Activated naive CD8-positive, alpha-beta T cell treated with anti-CD3 and anti-CD28 coated beads, Interleukin-2, amount 10 ng/mL, durations not matched to agents 7 days and 5 days (primary cell): ENCODE measurements at places on chromosomes 4 and X. TPM values are rescaled to one million over a fixed set of nuclear protein-coding genes. Genes with fewer than 3 reads are reported as not detected.

DNA sequence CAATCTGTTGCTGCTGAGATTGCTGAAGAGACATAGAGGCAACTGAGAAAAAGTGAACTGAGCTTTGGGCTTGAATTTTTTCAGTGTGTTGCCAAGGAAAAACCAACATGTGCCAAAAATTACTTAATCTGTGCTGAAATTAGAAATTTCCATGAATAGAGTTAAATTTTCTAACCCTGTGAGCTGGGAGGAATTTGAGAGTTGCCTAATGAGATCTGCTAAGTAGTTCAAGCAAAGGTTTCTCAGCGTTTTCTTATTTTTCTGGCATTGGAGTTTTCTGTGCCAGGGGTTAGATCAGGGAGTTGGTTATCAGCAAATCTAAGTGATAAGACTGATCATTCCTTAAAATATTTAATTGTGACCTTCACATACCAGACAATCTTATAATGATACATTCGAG is 457.5 kb upstream of the GNPDA2 start:
- no peaks in the 10 kb centered on the region for H3K27me3 ChIP-seq
- H3K4me3 ChIP-seq = no peak overlapping the region
- H3K36me3 ChIP-seq = no peaks in the 10 kb centered on the region
- H3K27ac ChIP-seq = no peak overlapping the region
- DNase-seq = no peak

The LIN54 gene
- total RNA-seq = 34.9 TPM

The PRDM5 gene
- 0.58 TPM for total RNA-seq

DNA sequence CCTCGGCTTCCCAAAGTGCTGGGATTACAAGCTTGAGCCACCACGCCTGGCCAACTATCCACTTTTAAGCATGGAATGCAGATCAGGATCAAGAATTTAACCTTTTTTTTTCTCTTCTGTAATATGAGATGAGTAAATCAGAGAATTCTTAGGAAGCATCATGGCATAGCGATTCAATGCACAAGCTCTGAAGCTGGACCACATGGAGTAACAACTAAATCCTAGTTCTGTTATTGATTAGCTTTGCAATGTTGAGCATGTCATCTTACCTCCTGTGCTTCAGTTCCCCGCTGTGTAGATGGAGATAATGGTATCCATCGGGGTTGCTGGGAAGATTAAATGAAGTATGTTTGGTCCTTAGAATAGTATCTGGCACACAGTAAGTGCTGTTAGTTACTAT is 1.9 kb upstream of the SNX25 start:
- no peak overlapping the region for H3K27ac ChIP-seq
- peaks cover 35% of the 10 kb centered on the region for H3K4me1 ChIP-seq
- DNase-seq = no peak
- H3K27me3 ChIP-seq = peaks cover 9% of the 10 kb centered on the region
- no peak overlapping the region for H3K4me3 ChIP-seq

The ZNF630 gene
- 3.7 TPM for total RNA-seq

GRCh38 chrX:127124871-127125270 is 305.3 kb downstream of the PRR32 start:
- H3K27me3 ChIP-seq = no peaks in the 10 kb centered on the region
- no peaks in the 10 kb centered on the region for H3K4me1 ChIP-seq
- no peak overlapping the region for H3K27ac ChIP-seq
- DNase-seq = no peak

The SPATA4 gene
- not detected for total RNA-seq

The SPIN3 gene
- total RNA-seq = 11.3 TPM

The NXF2B gene
- not detected for total RNA-seq

DNA sequence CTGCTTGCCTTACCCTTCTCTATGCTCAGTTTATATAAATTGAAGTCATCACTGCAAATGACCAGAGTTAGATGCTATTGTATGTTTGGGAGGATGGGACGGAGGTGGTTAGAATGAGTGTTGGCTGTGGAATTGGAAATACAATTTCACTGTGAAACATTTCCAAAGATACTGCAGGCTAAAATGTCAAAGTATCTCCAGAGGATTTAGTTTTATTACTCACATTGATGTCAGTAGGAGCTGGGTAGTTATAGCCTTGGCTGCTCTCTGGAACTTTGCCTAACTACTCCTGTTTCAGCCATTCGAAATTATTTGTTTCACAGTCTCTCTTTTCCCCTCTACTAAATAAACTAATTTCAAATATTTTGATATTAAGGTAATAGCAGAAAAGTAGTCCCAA is 92.6 kb upstream of the PPP3CA start:
- no peaks in the 10 kb centered on the region for H3K36me3 ChIP-seq
- no peak for DNase-seq
- H3K4me1 ChIP-seq = no peaks in the 10 kb centered on the region
- H3K27me3 ChIP-seq = peaks cover 18% of the 10 kb centered on the region
- H3K4me3 ChIP-seq = no peak overlapping the region

GRCh38 chr4:118850488-118851173 is 14.7 kb upstream of the SEC24D start:
- H3K27ac ChIP-seq = peak overlapping the region; percentile 93
- DNase-seq = no peak
- H3K4me1 ChIP-seq = peaks cover 21% of the 10 kb centered on the region
- peaks cover 4% of the 10 kb centered on the region for H3K27me3 ChIP-seq

DNA sequence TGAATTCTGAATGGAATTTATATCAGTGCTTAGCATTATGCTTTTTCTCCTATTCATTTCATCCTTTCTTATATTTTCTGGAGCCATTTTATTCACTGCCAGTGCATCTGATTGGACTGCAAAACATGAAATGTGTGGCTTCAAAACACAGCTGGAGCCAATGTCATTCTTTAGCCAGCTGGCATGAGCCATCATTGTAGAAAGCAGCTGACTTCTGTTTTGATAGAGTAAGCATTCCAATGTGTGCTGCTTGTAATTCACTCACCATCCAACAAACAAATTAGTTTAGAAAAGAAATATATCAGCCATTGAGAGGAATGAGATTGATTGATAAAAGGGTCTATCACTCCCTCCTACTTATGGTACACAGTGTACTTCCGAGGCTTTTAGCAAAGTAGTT is 2616.0 kb downstream of the ARAP2 start:
- no peak overlapping the region for H3K27ac ChIP-seq
- H3K4me1 ChIP-seq = no peaks in the 10 kb centered on the region
- no peaks in the 10 kb centered on the region for H3K27me3 ChIP-seq

The PIR gene
- total RNA-seq = 2.4 TPM

The RHOXF1 gene
- 0.42 TPM for total RNA-seq

DNA sequence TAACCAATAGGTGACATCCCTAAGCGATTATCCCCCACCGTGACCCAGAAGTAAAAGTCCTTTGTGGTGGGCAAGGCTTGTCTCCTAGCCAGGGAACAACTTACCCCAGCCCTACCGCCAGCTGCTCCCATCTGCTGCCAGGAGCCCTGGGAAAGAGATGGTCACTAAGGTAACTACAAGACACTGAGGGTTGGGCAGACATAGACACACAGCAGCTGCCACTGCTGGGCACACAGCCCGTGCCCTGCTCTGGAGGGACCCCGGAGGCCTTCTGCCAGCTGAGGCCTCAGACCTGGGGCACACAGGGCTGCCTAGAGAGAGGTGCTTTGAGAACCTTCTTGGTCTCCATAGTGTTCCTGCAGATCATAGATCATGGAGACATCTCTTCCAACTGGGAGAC is 53.0 kb upstream of the PROM1 start:
- H3K4me1 ChIP-seq = no peaks in the 10 kb centered on the region
- no peak overlapping the region for H3K27ac ChIP-seq
- peaks cover 4% of the 10 kb centered on the region for H3K36me3 ChIP-seq
- no peak overlapping the region for H3K4me3 ChIP-seq
- peaks cover 7% of the 10 kb centered on the region for H3K27me3 ChIP-seq

- peak overlapping the region; percentile 43 for H3K4me3 ChIP-seq
- H3K27me3 ChIP-seq = no peaks in the 10 kb centered on the region
- no peak overlapping the region for H3K27ac ChIP-seq
- peaks cover 4% of the 10 kb centered on the region for H3K36me3 ChIP-seq
- H3K4me1 ChIP-seq = peaks cover 23% of the 10 kb centered on the region
These were observed 7.6 kb downstream of the CYBB start for GRCh38 chrX:37787423-37787869.

- DNase-seq = no peak
- H3K36me3 ChIP-seq = no peaks in the 10 kb centered on the region
- no peak overlapping the region for H3K27ac ChIP-seq
- no peak overlapping the region for H3K4me3 ChIP-seq
- H3K27me3 ChIP-seq = no peaks in the 10 kb centered on the region
These were observed 10.5 kb upstream of the UBE2NL start for GRCh38 chrX:143873343-143873742.
